Activated CD4-positive, alpha-beta T cell treated with anti-CD3 and anti-CD28 coated beads, Interleukin-2, amount 10 ng/mL, durations not matched to agents 24 days and 14 days (primary cell): ENCODE measurements at places on chromosomes 1 and 21.

GRCh38 chr1:89900323-89900722 is 79.5 kb downstream of the LRRC8D start:
- no peak for DNase-seq

GRCh38 chr1:173285048-173285447 is 77.9 kb upstream of the TNFSF4 start:
- DNase-seq, result no peak

DNA sequence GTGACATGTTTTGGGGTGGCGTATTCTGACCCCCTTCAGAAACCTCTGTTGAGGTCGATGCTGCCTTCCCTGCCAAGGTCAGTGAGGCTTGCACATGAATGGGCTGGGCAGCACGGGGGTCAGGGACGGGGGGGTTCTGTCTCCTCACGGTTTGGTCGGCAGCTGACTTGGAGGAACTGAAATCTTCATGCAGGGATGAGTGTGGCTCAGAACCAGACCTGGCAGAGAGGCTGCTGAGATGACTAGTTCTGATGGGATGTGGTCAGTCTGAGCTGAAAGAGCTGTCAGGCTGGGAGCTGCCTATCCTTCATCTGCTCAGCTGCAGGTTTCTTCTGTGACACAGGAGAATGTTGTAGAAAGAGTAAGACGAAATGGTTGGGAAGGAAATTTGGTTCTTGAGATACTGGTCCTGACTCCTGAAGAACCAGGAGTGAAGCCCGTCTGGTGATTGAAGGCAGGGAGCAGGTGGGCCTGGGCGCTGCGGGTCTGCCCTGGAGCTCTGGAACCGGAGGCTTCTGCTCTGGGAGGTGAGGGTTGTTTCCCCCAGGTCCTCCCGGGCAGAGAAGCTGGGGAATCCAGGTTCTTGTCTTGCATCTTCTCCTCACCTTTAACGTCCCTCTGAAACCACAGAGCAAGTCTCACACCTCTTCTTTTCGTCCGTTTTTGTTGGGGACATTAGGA is 3.3 kb downstream of the SLX9 start:
- DNase-seq, result no peak

DNA sequence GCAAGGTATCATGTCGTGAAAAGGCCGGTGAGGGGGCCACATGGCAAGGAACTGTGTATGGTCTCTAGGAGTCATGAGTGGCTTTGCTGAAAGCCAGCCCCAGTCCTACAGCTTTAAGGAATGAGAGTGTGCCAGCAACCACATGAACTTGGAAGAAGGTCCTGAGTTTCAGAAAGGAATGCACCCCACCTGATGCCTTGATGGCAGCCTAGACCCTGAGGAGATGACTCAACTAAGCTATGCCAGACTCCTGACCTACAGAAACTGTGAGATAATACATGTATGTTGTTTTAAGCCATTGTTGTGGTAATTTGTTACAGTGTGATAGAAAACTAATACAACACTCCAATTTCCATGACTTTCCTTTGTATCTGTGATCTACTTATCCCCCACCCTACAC is 33.5 kb upstream of the AKT3 start:
- no peak for DNase-seq

- DNase-seq, result no peak
Observed at GRCh38 chr1:205915354-205915990, 27.8 kb downstream of the SLC26A9 start.

DNA sequence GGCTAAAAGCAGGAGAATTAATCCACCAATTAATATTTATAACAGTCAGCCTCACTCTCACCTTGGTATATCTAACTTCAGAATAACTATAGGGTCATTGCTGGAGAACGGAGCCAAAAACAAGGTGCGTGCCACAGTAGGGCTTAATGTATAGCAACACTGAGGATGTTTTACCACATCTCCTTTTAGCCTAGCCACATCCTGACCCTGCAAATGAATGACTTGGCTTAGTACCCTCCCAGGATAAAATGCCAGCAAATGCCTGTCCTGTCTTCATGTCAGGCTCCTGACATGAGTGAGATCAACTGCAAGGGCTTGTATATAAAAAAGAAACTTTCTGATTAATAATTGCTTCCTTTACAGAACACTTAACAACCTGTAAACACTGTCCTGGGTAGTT is 2.7 kb upstream of the CDC42BPA start:
- DNase-seq, result no peak

DNA sequence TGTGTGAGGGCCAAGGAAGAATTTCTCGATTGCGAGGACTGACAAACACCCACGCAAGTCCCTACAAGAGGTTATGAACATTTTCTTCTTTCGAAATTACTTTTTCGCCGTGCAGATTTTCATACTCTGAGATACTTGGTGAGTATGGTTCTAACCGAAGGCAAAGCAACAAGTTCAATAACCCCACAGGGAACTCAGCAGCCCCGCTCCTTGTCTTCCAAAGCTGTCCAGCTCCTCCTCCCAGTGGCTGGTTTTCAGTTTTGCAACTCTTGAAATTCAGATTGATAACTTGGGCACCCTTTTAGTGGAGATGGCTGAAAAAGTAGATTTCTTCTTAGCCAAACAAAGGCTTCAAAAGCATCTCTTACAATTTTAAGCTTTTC is 154.4 kb downstream of the SETD4 start:
- DNase-seq, result no peak

DNA sequence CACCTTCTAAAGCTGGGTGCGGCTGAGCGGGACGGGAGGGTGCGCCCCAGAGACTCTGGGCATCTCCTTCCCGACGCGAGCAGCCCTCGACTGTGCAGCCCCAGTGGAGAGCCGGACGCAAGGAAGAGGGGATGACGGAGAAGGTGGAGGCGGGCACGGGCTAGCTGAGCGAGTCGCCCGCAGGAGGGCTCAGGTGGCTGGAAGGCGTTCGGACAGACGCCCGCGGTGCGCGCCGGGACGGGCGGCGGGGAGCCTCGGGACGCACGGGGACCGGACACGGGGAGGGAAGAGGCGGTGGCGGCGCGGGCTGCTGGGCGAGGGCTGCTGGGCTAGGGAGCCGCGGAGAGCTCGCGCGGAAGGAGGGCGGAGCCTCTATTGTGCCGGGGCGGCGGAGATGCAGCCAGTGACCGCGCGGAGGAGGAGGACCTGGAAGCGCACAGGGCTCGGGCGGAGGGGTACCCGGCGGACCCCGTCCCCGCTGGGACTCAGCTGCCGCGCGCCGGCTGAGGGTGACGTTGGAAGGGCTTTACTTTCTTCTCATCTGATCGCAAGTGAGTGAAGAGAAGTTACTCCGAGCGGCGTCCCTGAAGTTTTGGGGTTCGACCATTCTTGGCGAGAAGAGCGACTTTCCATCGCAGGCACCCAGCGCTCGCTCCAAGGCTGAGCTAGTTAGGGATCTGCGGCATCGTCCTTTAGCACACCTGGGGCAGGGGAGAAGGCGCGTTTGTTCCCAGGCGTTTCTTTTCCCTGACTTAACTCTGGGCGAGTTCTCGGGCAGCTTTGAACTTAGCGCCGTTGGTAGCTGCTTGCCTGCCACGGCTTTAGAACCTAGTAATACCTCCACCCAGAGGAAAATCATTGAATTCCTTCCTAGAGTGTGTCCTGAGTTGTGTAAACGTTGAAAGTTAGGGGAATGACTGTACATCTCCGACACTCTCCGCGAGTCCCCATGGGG is at the start of gene OLFML2B:
Gene OLFML2B (minus strand): TSS at position 323 of the 955 bp plus-strand sequence. CDS start 439 bp downstream, outside the sequence.
- DNase-seq, result peak; percentile 89

GRCh38 chr21:45607021-45607908 is 36.3 kb upstream of the PCBP3 start:
- peak; percentile 75 for DNase-seq
